ENCODE measurements at places on chromosomes 5 and 9. TPM values are rescaled to one million over a fixed set of nuclear protein-coding genes. Genes with fewer than 3 reads are reported as not detected.

STPG3 gene
- not detected for total RNA-seq

SPINK13 gene
- total RNA-seq: not detected

IL3 gene
- 1.5 TPM for total RNA-seq

PCDHB10 gene
- total RNA-seq: not detected

CORO2A gene
- total RNA-seq: 11.5 TPM

ARID3C gene
- 0.26 TPM for total RNA-seq

PRSS3 gene
- total RNA-seq: not detected

MRRF gene
- total RNA-seq: 39.5 TPM

IFNA21 gene
- total RNA-seq: not detected

SPINK6 gene
- not detected for total RNA-seq

ZSWIM6 gene
- 7.6 TPM for total RNA-seq

OLFML2A gene
- not detected for total RNA-seq

DNA sequence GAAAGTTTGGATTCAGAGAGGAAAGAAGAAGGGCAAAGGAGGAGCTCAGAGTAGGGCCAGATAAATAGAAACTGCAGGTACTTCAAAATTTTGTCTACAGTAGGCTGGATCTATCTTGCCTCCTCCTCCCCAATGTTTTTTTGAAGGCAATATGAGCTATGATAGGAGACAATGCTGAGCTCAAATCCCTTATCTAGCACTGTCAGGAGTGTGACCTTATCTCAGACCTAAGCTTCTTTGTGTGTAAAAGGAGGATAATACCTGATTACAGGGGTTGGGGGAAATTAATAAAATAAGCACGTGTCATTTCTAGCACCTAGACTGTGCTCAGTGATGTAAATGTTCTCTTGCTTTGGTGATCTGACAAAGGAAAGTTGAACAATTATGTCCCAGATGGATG is 137.8 kb upstream of the CD180 start:
- DNase-seq: no peak

DNA sequence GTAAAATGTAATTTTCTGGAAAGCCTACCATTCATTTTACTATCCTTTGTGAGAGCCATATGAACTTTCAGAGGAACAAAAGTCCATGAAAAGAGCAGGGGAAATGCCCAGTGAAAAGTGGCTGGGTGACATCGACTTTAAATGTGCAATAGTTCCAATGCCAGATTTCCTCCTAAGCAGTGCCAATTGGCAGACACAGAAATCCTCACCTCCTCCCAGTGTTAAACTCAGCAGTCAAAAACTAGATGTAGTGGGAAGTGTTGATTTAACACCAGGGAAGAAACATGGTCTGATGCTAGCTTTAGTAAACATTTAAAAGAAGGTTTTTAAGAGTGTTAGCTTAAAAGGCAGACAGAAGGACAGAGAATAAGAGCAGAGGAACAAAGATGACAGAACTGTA is 2055.2 kb downstream of the MAT2B start:
- no peak for DNase-seq

DNA sequence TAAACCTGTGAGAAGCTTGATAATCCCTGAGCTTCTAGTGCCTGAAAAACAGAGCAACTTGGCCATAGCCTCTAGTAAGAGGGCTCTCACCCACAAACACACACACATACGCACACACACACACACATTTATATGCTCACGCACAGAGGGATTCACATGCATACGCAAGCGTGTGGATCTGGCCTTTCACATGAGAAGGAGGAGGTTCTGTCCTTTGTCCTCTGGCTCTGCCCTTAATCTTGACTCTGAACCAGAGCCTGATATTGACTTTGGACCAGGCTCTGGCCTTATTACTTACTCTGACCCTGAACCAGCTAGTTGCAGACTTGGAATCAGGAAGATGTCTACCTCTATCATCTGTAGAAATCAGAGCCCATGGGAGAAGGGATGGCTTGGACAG is 10.0 kb upstream of the P4HA2 start:
- no peak for DNase-seq

- DNase-seq: no peak
Measured at GRCh38 chr5:78606241-78606640, 42.3 kb downstream of the LHFPL2 start.

DNA sequence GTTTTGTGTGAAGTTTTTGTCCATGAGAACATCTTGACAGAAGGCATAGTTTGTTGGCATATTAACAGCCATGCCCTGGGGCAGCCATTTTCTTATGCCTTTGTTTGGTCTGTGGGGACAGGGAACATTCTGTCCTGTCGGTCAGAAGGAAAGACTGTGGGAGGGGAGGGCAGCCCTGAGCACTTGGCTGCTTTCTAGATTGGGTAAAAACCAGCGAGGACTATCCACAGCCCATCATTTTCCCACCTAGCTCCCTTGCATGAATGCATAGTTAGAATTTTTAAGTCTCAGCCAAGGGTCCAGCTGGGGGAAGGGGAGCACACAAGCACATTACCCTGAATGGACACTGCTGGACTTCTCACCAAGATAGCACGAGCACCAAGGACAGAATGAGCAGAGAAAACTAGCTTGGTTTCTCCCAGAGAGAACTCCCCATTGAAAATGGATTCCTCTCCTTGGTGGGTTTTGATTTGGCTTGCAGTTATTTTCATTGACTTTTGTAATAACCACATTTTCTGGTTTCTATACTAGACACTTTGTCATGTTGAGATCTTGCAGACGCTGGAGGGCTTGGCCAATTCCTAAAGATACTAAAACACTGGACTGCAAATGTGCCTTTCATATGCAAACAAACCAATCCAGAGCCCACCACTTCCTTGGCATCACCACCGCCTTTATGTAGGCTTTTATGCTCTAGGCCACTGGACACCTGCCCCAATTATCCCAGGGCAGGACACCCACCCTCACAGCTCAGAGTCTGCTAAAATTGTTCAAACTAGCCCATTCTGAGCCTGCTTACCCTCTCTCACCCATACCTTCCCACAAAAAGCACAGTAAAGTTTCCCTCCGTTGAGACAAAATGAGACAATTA is 129.9 kb downstream of the BOD1 start:
- DNase-seq: peak; percentile 11

DNA sequence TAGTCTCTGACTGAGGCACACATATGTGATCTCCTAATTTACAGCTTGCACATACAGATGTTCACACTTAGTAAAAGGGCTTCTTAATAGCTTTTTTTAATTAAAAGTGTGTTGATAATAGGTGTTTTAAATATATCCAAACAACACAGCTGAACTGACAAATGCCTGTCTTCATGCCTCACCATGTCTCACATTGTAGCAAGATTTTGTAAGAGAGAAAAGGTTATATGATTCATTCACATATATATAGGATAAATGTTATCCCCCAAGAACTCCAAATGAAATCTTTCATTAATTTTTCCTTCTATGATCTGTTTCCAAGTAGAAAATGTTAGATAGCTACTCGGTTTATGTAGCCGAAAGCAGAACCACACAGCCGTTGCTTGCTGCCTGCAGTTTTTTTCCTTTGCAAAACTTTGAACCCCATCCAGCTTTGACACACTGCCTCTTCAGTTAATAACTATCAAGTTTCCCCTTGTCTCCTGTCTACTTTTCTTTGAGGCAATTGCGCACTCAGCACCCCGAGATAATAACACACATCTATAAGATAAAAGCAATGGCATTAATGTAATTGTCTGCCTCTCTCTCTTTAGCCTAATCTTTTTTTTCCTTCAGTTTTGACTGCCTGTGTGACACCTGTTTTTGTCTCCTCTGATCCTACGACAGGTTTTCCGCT is 299.2 kb downstream of the BNC2 start:
- DNase-seq: no peak

DNA sequence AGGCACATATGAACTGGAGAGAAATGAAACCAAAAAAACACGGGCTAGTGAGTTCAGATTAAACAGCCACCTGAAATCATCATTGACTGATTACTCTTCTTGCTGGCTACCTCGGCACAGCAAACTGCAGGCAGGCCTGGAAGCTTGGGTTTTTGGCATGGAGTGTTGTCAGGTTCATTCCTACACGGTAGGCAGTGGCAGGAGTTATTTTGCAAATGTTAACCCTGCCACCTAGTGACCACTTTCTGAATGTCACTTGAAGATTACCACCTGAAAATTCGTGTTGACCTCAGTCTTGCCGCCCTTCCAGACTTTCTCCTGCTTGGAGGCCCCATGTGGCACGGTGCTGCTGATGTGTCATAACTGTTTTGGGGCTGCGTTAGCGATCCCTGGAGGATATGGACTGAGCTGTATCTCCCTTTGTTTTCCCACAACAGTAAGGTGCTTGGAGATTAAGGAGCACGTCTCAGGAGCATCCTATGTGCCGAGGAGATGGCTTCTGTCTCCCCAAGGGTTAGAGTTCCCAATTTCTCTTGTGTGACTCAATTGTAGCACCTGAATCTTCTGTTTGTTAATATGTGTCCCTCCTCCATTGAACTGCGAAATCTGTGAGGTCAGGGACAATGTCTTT is 12.7 kb upstream of the CD180 start:
- peak; percentile 79 for DNase-seq

- no peak for DNase-seq
Measured at GRCh38 chr5:86075139-86075538, 542.6 kb upstream of the COX7C start.

DNA sequence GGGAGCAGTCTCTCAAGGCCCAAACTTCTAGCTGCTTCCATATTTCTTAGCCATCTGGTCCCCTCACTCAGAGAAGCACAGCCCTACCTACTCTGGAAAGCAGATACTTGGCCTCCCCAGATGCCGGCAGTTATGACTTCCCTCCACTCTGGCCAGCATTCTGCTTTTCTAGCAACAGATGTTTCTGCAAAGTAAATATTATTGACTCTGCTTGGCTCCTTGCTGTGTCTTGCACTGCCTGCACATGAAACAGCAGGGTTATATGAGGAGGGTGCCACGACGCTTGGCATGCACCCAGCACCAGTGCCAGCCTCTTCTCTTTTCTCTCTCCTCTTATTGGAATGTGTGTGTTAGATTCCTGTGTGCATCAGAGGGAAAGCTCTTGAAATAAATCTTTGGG is 99.7 kb downstream of the ARHGAP26 start:
- no peak for DNase-seq

GRCh38 chr5:77175231-77175630 is 35.2 kb upstream of the PDE8B start:
- no peak for DNase-seq

GRCh38 chr9:93750045-93750444 is 173.7 kb downstream of the PHF2 start:
- DNase-seq: no peak

DNA sequence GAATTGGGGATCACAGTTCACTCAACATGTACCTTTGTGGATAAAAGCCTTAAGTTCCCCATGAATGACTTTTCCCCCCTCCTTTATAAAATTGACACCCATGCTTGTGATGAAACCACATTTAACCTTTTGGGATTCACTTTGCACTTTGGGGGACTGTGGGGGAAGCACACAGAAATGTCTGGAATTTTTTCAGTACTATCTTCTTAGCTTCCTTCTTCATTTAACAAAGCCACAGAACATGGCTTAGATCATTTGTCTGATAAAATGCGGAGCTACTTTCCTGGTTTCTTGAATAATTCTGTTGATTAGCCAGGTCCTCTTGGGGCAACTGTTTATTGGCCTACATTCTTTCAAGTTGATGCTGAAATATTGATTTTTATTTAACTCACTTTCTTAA is 29.9 kb downstream of the TNFSF15 start:
- no peak for DNase-seq

- no peak for DNase-seq
Measured at GRCh38 chr9:124274226-124274625, 16.5 kb downstream of the NEK6 start.

DNA sequence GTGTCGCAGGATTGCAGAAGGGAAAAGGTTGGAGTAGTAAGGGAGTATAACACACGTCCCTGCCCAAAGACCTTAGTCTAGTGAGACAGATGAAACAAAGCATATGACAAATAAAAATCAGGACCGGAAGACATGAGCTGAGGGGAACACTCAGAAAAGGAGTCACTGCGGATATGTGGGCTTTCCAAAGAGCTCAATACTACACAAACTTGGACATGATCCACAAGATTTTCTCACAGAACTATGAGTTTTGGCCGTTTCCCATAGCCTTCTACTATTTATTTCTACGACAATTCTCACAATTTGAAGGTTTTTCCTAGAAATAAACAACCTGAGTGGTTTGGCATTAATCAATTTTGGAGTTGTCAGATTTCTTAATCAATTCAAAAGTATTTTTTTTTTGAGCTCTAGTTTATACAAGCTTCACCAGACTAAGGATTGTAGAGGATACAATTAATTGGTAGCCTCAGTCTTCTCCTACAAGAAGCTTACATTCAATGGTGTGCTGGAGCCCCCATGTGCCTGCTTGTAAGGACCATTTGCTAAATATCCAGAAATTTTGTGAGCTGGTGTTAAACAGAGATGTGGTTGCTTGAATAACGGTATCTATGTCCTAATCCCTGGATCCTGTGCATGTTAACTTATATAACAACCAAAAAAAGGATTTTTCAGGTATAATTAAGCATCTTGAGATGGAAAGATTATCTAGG is 91.4 kb downstream of the ADAMTS12 start:
- no peak for DNase-seq

DNA sequence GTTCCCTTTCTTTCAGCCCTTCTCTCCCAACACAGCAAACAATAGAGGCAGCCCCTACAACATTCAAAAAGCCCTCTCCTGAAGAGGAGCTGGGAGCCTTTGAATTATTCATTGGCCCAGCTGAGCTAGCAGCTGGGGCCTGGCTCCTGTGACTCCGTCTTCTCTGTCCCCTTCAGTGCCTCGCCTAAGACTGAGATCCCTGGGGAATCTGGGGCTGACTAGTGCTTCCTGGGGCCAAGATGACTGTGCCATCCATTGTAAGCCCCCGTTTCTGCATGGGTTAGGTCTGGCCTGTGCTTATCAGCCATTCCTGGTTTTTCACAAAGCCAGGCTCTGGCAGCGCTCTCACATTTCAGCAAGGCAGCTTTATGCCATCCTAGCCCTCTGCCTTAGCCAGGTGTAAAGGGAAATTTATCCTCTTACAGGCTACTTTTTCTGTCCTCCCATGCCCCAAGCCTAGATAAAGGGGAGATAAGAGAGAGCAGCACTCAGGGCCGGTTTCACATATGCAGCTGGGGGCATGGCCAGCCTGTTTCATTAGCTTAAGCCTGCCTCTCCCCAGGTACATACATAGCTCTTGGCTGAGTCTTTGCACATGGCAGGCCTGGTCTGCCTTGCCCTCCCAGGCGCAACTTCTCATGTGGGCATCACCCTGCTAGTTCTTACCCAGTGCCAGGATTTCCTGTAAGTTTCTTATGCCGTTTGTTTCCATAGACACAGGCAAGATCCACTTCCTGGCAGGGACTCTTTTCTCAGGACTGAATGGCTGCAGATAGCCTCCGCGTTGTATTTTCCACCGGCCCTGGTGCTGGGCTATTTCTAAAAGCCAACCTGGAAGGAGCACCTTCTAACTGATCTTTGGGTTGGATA is 15.8 kb downstream of the PTPA start:
- DNase-seq: no peak

- DNase-seq: peak; percentile 67
Measured at GRCh38 chr5:172837640-172838039, 3.6 kb downstream of the ERGIC1 start.

GRCh38 chr5:10235350-10235749 is 14.3 kb downstream of the ATPSCKMT start:
- no peak for DNase-seq

- DNase-seq: no peak
Measured at GRCh38 chr5:37660319-37660718, 179.5 kb downstream of the GDNF start.

Data from activated CD8-positive, alpha-beta memory T cell treated with anti-CD3 and anti-CD28 coated beads, Interleukin-2, amount 10 ng/mL, durations not matched to agents 7 days and 5 days (primary cell).